ENCODE measurements at places on chromosomes 11 and 22. TPM values are rescaled to one million over a fixed set of nuclear protein-coding genes. Genes with fewer than 3 reads are reported as not detected.

The OR4X1 gene
- total RNA-seq: not detected

The MRPL16 gene
- 52.5 TPM for total RNA-seq

The RASL10A gene
- total RNA-seq: 0.07 TPM

The TCN2 gene
- 56.9 TPM for total RNA-seq

The OR56A4 gene
- total RNA-seq: not detected

The DNAJB7 gene
- total RNA-seq: not detected

The CAPN5 gene
- total RNA-seq: 4.1 TPM

The GRIA4 gene
- not detected for total RNA-seq

The IL17REL gene
- under 0.01 TPM for total RNA-seq

The B4GALNT4 gene
- total RNA-seq: 0.05 TPM
